ENCODE measurements at places on chromosomes 6 and 20.

DNA sequence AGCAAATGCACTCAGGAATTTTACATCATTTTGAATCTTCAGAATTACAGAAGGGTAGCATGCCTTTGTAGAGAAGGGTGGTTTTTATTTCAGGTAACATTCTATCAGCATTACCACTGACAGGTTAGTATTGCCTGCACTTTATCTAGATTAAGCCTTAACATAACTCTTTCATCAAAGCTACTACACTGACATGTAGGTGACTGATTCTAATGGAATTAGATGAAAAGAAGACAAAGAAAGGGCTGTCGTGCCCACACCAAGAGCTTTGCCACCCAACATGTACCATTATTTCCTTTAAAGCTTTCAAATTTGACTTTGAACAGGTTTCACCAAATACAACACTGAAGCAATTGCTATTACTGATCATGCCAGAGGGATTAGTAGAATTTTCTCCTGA lies 551.9 kb downstream of the EYS start:
- DNase-seq = no peak

GRCh38 chr20:21137078-21137477 lies 11.2 kb downstream of the KIZ start:
- DNase-seq = no peak

- DNase-seq = no peak
Measured at GRCh38 chr6:66662196-66662595, 955.2 kb upstream of the EYS start.

DNA sequence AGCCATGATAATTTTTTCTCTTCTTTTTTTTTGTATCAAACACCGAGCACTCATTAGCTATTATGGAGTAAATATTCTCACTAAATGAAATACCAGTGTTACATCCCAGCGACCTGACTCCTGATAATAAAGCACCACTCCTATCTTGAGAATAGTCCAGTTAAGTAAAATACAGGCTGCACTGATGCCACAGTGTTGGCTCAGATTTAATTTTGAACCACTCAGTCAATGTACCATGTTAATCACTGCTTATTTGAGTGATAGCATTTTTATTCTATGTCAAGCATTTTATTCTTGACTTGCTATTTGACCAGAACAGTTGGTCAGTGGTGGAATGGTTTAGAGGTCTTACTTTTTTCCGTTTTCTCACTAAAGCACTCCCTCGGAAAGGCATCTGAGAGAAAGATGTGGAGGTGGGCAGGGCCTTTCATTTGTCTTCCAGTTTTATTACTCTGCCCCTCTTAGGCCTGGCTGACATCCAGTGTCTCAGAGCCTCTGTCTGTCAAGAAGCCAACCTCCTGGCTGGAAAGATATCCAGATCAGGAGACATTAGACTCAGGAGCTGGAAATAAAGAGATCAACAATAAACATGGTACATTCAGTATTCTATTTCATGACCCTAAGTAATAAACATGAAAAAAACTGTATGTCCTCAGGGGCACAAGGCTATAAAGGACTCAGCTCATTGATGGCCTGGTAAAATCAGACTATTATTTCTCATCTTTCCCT lies 457.8 kb downstream of the EPM2A start:
- no peak for DNase-seq

GRCh38 chr6:26543953-26544352 lies 5.8 kb downstream of the HMGN4 start:
- DNase-seq = no peak
